Central memory CD8-positive, alpha-beta T cell (primary cell): ENCODE measurements at places on chromosomes 2 and 18.

GRCh38 chr2:152529420-152530115 lies 187.7 kb downstream of the PRPF40A start:
- DNase-seq = no peak

DNA sequence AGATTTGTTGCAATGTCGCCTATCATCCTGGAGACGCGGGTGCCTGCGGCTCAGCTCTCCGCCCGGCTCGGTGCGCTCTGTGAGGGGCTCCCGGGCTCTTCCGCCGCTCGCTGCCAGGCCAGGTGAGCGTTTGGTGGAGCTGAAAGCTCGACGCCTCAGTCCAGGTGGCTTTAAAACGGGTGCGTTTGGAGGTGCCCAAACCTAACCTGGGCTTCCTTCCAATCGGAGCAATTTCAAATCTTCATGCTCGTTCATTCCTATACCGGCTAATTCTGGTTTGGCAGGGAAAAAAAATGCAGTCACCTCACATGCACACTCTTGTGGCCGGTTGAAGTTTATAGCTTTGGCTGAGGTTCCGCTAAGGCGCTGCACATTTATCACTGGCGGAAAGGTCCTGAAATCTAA lies at the start of gene SLC16A14:
Gene SLC16A14 (minus strand): TSS at position 274 of the 405 bp plus-strand sequence. CDS start 9,572 bp downstream, outside the sequence.
- DNase-seq = no peak

DNA sequence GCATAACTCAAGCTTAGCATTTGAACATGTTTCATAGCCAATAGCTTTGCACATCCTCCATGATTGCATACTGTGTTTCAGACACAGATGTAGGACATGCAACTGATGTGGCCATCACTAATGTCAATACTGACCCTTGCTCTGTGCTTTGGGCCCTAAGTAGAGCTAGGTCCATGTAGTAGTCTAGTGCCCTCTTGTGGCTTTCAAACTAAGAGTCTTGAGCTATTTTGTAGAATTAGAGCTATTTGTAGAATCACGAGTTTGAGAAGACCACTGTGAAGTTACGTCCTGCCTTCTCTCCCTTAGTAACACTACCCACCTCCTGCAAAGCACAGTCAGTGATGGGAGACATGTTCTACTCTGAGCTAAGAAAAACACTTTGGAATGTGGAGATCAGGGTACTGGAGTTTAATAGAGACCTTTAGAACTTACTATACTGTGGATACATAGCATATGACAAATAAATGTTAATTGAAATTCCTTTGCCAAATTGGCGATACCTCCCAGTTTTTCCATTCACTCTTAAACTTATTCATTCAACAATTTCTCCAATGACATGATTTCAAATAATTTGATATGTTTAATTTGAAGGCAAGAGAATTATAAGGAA lies 306.5 kb upstream of the TNP1 start:
- DNase-seq = no peak

DNA sequence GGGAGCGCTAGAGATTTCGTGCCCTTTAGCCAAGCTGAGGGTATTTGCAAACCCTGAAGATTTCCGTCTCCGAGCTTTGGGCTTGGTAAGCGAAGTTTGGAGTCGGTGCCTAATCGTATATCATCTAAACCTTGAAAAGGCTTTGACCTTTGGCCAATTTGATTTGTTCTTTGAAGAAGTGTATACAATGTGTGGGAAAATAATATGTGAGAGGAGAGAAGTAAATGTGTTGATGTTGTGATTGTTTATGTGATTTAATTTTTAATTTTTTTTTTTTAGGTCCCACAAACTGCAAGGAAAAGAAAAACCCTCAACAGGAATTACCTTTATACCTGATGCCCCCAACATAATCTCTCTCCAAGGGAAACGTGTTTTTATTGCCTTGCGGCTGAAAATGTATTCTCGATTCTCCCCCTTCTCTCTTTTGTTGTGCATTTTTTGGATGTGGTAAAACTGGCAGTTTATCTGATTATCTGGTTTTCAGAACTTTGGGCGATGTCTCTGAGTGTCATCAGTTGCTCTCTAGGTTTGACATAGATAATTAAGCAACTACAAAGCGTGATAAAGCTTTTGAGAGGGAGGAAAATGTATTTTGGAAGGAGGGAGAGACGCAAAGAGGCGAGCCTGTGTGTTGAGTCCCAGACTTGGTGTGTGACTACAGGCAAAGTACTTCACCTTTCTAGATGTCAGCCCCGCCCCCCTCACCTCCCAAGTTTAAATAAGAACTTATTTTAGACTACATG lies 912 bp upstream of the FBXO11 start:
- DNase-seq = no peak

- DNase-seq = no peak
Measured at GRCh38 chr2:73907840-73908452, 15.1 kb downstream of the ACTG2 start.

DNA sequence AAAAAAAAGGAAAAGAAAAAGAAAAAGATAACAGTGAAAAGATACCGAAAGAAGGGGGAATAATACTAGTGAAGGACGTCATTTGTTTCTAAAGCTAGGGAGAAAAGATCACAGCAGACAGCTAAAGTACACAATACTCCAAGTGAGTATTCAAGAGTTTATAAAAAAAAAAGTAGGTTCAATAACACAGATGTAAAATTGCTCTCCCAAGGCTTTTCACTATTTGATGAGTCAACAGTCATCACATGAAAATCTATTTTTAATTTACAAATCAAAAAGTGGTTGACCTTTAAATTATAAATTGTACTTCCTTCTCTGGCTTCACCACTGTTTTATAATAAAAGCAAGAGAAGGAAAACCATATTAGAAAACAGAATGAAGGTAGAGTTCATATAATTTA lies 144.0 kb downstream of the ZRANB3 start:
- no peak for DNase-seq

- no peak for DNase-seq
Measured at GRCh38 chr2:188682838-188683237, 291.3 kb upstream of the COL3A1 start.

DNA sequence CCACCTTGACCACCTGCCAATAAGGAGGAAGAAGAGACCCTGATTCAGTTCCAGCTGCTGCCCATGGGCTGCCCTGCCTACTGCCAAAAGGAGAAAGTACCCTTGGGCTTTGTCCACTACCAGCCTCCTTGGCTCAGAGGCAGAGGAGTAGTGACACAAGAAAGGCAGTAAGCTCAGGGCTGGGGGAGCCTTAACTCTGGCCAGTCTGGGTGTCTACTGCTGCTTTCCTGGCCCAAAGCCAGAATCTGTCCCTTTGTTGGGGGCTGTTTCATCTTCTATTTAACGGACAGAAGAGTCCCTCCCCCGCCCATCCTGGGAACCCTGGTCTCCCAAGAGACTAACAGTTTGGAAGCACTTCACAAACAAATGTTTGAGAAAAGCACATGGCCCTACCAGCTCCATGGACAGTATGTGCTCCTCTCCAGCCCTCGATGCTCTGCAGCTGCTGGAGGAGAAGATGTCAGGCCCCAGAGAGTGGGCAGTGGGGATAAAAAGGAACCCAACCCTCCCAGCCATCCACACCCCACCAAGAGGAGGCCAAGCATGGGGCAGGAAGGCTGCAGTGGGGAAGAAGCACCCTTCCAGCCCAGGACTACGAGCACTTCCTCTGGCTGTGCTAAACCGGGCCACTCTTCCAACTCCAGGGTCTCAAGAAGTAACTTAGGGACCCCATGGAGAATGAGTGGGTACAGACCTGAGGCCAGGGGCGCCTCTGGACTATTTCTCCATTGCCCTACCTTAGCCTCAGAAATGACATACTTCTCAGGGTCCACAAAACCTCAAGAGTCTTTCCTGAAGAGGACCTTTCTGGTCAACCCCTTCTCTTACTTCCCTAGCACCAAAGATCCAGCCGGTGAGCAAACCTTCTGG lies 1.2 kb downstream of the ATG9A start:
- no peak for DNase-seq

DNA sequence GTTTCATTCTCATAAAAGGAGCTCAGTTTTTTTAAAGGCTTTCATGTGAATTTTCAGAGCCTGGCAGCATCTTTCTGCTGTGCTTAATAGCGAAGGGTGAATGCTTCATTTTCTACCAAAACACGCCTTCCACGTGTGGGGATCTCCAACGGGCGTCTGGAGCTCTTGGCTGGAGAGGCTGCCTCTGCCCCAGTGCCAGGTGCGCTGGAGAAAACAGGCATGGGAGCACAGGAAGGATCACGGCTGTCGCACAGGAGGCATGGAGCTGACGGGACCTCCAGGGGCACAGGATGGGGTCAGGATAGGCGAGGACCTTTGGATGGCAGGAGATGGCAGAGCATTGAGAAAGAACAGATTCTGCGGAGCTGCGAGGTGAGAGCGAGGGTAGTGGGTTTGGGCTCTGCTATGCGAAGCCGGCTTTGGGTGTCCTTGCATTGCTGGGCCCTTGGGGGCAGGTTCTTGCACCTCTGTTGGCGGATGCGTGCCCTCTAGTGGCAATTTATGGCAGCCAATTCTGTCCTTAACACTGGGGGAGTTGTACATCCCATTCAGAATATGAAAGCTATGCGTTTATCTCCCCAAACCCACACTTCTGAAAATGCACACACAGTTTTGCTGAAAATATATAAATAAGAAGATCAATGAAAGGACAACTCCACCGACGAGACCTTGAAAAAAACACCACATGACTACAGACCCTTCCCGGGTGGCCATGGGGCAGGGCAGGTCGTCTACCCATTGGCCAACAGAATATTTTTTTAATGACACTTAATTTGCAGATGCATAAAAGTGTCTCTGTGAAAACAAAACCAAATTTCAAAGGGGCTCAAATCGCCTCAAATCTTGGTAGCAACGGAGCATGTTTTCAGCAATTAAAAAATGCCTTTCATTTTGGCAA lies 90.4 kb upstream of the SLC35G4 start:
- no peak for DNase-seq

DNA sequence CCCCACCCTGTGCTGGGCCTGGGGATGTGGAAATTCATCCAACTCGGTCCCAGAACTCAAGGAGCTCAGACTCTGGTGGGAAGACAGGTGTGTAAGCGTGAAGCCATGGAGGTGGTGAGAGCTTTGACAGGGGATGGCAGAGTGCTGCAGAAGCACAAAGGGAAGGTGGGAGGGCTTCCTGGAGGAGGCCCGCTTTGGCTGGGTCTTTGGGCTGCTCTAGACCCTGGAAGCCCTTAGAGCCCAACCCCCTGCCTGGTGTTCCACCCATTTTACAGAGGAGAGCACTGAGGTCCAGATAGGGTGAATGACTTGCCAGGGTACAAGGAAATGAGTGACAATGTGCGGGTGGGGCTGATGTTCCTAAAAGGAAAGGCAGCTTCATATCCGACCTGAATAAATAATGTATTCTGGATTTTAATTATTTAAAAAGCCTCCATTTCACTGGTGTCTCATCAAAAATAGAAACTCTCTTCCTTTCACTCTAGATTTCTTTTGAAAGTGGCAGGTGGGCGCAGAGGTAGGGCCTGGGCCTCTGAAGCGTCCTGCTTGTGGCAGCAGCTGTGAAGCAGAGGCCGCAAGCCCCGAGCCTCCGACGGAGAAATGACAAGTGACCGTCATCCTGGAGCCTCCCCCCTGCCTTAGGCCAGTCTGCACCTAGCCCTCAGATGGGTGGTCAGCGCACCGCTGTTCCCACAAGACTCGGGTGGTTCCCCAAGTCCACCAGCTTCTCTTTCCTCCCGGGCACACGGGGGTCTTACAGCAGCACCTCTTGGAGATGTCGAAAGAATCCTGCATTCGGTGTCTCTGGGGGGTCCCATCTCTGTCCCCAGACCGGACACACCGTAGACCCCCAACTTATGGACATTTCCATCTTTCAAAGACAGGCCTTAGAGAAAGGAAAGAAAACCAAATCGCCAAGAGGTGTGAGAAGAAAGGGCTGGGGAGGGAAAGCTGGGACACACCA lies 71.0 kb upstream of the TAF1B start:
- no peak for DNase-seq

DNA sequence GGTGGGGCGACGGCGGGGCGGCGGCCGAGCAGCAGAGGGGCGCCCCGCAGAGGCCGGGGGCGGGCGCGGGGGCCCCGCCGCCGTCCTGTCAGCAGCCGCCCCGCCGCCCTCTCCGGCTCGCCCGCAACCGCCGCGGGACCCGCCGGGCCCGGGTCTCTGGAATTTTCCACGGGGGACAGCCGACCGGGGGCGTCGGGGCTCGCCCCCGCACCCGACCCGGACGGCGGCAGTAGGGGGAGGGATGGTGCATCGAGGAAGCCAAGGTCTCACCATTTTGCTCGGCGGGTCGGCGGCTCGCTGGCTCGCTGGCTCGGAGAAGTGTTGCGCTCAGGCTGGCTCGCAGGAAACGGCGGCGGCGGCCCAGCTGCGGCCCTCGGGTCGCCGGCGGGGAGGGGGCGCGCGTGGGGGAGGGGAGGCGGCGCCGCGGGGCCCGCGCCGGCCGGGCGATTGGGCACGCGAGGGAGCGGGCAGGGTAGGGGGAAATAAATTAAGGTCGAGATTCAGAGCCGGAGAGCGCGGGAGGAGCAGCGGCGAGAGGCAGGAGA lies 405 bp downstream of the PPP3R1 start:
- DNase-seq = peak; percentile 22

GRCh38 chr2:164538240-164538866 lies 82.9 kb downstream of the GRB14 start:
- no peak for DNase-seq

- DNase-seq = no peak
Measured at GRCh38 chr18:72908181-72908580, 40.4 kb upstream of the NETO1 start.

- DNase-seq = peak; percentile 24
Measured at GRCh38 chr18:9095297-9096006, 7.0 kb upstream of the NDUFV2 start.

DNA sequence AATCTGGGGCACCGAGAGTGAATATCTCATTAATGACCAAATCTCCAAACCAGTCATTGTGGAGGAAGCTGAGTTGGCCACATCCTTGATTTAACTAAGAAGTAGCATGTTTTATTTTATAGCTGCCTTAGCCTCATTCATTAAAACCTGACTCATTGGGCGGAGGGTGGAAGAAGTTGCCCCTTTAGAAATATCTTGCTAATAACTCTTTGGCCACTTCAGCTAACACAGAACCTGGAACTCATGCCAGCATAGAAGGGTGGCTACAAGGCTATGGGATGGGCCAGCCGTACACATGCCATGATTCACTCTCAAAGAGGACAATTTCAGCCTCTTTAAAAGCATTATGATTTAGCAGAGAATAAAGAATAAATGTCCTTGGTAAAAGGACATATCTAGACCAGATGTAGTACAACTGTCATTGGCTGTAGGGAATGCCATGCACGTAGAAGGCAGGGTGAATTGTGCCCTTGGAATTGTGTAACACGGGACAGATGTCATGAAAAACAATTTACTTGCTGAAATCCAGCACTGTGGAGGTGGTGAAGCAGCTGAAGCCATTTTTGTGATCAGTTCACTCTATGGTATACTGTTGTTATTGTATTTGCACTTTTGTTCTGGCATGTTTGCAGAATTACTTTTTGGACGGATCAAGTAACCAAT lies 330.0 kb downstream of the PLCL1 start:
- no peak for DNase-seq

- no peak for DNase-seq
Measured at GRCh38 chr2:188130317-188130716, 161.4 kb upstream of the GULP1 start.

DNA sequence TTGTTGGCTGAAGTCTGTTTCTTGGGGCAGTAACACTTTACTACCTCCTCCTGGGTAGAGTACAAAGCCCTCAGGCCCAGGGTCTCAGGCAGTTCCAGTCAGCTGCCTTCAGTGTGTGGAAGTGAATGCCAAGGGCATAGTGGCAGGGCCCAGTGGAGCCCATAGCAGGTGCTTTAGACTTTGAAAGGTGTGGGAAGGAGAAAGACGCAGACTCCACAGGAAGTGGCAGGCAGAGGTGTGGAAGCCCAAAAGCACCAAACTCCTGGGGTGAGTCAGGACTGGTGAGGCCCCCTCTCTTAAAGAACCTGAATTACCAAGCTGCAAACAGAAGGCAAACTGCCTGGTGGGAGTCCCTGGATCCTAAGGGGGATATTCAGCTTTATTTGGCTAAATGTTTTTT lies 45.3 kb downstream of the ADAM23 start:
- no peak for DNase-seq
